ENCODE measurements at places on chromosomes 16 and 17.

GRCh38 chr17:1170739-1171138 is 9.0 kb downstream of the ABR start:
- DNase-seq = no peak

DNA sequence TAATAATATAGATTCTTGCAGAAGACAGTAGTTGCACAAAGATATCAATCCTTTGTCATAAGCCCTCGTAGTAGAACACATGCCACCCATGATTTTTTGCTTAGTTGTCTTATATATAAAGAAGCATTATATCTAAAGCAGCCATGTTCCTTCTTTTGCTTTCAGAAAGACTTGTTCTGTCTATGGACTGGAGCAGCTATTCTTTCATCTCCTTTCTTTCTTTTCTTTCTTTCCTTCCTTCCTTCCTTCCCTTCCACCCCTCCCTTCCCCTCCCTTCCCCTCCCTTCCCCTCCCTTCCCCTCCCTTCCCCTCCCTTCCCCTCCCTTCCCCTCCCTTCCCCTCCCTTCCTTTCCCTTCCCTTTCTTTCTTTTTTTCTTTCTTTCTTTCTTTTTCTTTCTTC is 104.0 kb upstream of the HS3ST4 start:
- DNase-seq = no peak

- DNase-seq = no peak
Measured at GRCh38 chr16:71843572-71843971, 2.2 kb upstream of the ATXN1L start.

DNA sequence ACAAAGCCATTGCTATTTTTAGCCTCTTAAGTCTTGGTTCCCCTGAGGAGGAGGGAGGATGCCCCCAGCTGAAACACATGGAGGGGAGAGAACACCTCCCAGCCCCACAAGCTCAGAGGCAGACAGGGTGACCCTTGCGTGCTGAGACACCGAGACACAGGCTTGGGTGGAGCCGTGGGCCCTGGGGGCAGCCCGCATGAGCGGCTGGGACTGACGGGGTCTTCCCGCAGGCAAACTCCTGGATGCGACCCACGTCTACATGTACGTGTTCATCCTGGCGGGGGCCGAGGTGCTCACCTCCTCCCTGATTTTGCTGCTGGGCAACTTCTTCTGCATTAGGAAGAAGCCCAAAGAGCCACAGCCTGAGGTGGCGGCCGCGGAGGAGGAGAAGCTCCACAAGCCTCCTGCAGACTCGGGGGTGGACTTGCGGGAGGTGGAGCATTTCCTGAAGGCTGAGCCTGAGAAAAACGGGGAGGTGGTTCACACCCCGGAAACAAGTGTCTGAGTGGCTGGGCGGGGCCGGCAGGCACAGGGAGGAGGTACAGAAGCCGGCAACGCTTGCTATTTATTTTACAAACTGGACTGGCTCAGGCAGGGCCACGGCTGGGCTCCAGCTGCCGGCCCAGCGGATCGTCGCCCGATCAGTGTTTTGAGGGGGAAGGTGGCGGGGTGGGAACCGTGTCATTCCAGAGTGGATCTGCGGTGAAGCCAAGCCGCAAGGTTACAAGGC is 9.8 kb downstream of the SLC16A3 start:
- DNase-seq = peak; percentile 59

DNA sequence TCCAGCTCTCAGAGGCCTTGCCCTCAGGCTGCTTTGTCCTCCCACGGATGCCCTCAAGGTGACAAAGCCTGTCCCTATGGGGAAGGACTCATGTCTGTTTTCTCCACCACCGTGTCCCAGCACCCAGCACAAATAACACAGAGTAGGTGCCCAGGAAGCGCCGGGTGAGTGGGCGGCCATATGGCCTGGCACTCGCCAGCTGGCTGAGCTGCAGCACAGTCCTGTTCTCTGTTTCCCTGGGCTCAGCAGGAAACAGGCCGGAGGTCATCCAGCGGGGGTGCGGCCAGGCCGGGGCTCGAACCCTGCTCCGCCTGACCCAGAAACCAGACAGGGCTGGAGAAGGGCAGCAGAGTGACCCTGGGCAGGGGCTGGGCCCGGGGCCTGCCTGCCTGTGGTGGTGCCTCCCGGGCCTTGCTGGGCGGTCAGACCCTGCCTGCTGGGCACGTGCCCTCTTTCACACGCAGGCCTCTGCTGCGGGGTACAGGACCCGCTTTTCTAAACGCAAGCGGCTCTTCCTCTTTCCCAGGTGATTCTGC is 139.0 kb upstream of the CIBAR2 start:
- DNase-seq = no peak

DNA sequence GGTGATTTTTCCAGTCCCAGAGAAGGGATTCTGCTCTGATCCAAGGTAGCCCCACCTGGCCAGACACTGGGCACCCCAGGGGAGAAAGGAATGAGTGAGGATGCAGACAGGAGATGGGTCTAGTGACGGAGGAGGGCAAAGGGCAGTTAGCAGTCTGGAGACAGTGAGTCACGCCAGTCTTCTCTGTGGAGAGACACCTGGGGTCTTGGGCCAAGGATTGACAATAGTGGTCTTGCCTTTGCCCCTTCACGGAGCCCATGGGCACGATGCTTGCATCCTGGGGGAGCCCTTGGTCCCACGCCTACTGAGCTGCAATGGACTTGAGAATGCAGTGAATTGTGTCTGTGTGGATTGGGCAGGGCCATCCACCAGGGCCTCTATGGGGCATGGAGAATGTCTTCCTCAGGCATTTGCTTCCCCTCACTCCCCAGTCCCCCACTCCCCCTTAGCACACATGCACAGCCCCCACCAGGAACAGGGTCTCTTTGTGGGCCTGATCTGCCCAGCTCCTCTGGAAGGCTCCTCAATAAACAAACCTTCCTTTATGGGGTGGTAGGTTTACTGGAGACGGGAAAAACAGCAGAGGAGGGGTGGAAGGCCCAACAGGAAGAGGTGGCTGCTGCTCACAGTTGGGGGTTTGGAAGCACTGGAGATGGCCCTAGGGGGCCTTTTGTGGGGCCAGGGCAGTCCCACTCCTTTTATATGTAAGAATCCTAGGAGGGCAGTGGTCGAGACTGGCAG is 1.4 kb downstream of the CHAD start:
- no peak for DNase-seq

- no peak for DNase-seq
Measured at GRCh38 chr17:83191388-83192160, 112.2 kb downstream of the METRNL start.

DNA sequence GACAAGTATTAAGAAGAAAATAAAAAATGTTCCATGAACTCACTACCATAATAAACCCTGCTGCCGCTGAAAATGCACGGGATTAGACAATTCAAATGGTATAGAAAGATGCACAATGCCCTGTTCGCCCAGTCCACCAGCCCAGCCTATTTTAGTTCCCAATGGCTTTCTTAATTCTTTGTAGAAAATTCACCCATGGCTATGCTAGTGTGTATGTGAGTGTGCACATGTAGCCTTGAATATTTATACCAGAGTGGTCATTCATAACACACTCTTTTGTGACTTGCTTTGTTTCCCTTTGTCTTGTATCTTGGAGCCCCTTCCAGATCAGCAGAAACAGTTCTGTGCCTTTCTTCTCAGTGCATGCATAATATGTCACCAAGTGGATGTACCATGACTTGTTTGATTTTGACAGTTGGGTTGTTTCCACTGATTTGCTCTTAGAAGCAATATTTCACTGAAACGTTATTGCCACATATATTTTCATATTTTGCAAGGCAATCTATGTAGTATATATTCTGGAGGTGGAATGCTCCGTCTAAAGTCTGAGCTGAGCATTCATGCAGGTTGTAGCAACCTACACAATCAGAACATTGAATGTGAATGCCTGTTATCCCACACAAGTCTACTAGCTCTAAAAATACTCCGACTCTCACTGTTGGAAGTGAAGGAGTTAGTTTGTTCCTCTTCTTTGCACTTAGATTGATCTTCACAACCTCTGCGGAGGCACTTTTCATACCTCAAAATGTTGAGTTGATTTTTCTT is 383.0 kb upstream of the EEF2KMT start:
- no peak for DNase-seq

- DNase-seq = no peak
Measured at GRCh38 chr16:46980926-46981325, 7.5 kb upstream of the DNAJA2 start.

DNA sequence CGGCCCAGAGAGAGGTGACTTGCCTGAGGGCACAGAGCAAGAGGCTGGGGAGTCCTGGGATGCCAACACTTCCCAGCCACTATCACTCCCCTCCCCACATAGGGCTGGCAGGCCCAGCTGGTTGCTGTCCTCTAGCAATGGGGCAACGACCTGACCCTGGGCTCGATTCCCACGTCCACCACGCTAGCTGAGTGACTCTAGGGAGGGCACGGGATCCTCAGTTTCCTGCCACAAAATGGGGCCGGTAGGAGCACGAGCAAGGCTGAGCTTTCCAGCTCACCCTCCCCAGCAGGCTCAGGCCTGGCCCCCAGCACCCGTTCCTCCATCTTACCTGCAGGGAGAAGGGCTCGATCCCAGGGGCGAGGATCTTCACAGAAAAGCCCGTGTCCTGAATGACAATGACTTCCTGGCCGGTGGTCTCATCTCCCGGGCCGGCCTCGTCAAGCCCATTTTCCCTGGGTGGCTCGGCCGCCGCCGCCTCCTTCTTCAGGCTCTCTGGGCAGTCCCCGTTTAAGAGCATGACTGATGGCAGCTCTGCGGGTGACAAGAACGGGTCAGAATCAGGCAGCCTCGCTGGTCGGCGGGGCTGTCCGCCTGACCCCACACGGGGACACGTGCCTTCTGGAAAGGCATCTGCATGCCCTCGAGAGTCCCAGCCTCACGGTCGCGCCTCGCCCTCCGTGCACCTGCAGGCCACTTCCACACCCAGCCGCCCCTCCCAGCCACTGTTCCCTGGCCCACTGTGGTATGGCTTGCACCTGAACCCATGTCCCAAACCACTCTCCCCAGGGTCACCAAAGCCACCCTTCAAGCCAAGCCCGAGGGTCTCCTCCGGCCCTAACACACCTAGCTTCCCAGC is 7.3 kb downstream of the CLUH start:
- DNase-seq = no peak
